Omental fat pad (tissue), 4 donors: ENCODE measurements at places on chromosomes 12 and 14. TPM values are rescaled to one million over a fixed set of nuclear protein-coding genes. Genes with fewer than 3 reads are reported as not detected.

The FAM181A gene
- not detected for total RNA-seq

The HOMEZ gene
- total RNA-seq: 12.0 TPM

The RNASE11 gene
- total RNA-seq: not detected

The BEGAIN gene
- total RNA-seq: 8.6 TPM

The IQSEC3 gene
- 4.4 TPM for total RNA-seq

The PUS1 gene
- total RNA-seq: 14.4 TPM

The TAS2R46 gene
- total RNA-seq: 3.0 TPM

The LGALS3 gene
- 366 TPM for total RNA-seq

The HCAR2 gene
- 14.0 TPM for total RNA-seq

The ADGRD1 gene
- total RNA-seq: 65.3 TPM

The GALNT6 gene
- total RNA-seq: 10.4 TPM

The HOXC4 gene
- total RNA-seq: 1.1 TPM

The TGFB3 gene
- total RNA-seq: 30.4 TPM

The IAPP gene
- not detected for total RNA-seq

The HECTD4 gene
- 47.1 TPM for total RNA-seq

The UBE2N gene
- total RNA-seq: 64.0 TPM

The SDR9C7 gene
- total RNA-seq: not detected

The KLRC4 gene
- 0.63 TPM for total RNA-seq

The CLEC2B gene
- total RNA-seq: 33.8 TPM

The DENND5B gene
- 17.1 TPM for total RNA-seq

The OASL gene
- total RNA-seq: 5.6 TPM

The SMIM41 gene
- 1.9 TPM for total RNA-seq

The TMEM30B gene
- 4.6 TPM for total RNA-seq

The TGM1 gene
- 114 TPM for total RNA-seq
